ENCODE measurements at places on chromosomes 7 and 10. TPM values are rescaled to one million over a fixed set of nuclear protein-coding genes. Genes with fewer than 3 reads are reported as not detected.

- no peak for DNase-seq
Measured at GRCh38 chr7:83119026-83119382, 43.7 kb downstream of the PCLO start.

INHBA gene
- 60.2 TPM for polyA plus RNA-seq

BAIAP2L1 gene
- polyA plus RNA-seq = 5.8 TPM

GRCh38 chr7:124310934-124311390 is 278.1 kb upstream of the TMEM229A start:
- peak; percentile 39 for DNase-seq

DNA sequence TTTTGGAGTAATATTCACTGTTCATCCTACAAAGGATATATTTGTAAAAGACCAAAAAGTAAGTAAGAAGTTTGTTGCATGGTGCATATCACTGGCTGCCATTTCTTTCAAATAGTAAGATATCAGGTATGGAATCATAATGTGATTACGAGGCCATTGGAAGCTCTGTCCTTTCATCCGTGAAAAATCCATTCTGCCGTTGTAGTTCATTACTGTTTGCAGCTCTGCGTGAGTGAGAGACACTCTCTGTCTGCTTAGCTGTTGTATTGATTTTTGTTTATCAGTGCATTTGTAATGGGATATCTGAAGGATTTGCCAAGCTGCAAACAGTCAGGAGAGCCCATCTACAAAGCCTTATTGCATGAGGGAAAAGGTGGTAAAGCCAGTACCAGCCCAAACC is 44.1 kb upstream of the SLC39A12 start:
- DNase-seq = no peak

DNA sequence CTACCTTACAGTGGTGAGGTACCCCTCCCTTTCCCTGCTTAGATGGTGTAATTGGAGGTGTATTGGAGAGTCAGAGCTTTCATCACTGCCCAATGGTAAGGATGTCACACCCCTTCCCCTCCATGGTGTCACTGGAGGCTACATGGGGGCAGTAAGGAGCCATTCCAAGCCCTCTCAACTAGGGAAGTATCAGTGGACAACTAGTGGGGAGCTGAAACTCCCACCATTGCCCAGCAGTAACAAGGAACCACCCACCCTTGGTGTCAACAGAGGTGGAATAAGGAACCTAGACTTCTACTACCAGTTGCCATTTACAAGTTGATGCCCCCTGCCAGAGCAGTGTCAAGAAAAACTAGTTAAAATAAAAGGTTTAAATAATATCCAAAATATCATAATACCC is 2.8 kb upstream of the HIBADH start:
- DNase-seq = no peak

KCNH2 gene
- 2.1 TPM for polyA plus RNA-seq

DNA sequence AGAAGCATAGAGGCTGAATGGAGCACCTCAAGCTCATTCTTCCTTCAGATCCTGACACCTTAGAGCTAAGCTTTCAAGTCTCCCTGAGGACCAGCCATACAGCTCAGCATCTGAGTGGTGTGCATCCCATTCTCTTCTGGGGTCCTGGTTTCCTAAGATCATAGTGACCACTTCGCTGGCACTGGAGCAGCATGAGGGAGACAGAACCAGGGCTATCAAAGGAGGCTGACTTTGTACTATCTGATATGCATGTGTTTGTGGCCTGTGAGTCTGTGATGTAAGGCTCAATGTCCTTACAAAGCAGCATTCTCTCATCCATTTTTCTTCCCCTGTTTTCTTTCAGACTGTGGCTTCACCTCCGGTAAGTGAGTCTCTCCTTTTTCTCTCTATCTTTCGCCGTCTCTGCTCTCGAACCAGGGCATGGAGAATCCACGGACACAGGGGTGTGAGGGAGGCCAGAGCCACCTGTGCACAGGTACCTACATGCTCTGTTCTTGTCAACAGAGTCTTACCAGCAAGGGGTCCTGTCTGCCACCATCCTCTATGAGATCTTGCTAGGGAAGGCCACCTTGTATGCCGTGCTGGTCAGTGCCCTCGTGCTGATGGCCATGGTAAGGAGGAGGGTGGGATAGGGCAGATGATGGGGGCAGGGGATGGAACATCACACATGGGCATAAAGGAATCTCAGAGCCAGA is 31.0 kb downstream of the PRSS2 start:
- DNase-seq = no peak

- DNase-seq = no peak
Measured at GRCh38 chr7:51140199-51141164, 176.1 kb downstream of the COBL start.

DNA sequence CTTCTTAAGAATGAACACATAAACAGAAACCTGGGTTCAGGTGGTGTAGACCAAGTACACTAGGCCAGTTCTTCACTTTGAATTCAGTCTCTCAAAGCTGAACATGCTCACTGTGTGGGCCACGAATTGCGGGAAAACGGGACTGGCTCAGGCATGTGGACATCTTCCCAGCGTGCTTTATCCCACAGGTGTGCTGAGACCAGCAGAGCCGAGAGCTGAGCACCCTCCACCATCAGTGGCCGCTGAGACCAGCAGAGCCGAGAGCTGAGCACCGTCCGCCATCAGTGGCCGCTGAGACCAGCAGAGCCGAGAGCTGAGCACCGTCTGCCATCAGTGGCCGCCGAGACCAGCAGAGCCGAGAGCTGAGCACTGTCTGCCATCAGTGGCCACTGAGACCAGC is 265.4 kb downstream of the DNAJB6 start:
- DNase-seq = no peak

- no peak for DNase-seq
Measured at GRCh38 chr7:121005996-121006584, 17.6 kb downstream of the CPED1 start.

CDHR3 gene
- polyA plus RNA-seq = 1.3 TPM

GRCh38 chr10:65793738-65794425 is 1132.0 kb upstream of the LRRTM3 start:
- no peak for DNase-seq

SLC25A40 gene
- polyA plus RNA-seq = 6.1 TPM

DNA sequence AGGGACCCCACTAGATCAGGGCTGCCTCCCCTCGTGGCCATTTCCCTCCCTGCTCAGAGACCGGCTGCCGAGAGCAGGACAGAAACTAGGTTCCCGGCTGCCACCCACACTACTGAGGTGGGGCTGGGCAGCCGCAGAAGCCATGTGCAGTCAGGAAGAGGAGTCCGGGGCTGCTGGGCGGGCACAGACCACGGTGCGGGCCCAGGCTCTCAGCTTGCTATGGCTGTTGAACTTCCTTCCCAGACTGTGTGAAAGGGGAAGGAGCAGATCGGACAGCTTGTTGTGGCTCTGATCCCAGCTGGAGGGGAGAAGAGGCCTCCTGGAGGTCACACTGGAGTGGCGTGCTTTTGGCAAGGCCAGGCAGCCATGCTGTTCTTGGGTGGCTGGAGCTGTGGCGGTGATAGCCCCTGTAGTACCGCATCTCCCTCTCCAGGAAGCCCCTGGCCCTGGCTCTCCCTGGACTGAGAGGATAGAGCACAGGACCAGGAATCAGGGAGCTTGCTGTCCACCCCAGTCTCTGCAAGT is 56.8 kb downstream of the HK1 start:
- no peak for DNase-seq

PTF1A gene
- not detected for polyA plus RNA-seq

DNA sequence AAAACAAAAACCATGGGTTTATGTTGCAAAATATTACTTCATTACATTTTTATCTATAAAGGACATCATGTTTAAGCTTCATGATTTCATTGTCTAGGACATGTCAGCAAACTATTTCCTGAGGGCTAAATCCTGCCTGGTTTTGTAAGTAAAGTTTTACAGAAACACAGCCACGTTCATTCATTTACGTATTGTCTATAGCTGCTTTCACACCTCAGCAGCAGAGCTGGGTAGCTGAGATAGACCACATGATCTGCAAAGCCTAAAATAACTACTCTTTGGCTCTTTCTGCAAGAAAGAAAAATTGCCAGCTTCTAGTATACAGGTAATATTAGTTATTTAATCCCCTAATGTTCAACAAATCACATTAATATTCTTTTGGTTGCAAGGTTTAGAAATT is 12.7 kb upstream of the PIP4K2A start:
- DNase-seq = no peak

SPDYE11 gene
- not detected for polyA plus RNA-seq

CALN1 gene
- not detected for polyA plus RNA-seq

DNA sequence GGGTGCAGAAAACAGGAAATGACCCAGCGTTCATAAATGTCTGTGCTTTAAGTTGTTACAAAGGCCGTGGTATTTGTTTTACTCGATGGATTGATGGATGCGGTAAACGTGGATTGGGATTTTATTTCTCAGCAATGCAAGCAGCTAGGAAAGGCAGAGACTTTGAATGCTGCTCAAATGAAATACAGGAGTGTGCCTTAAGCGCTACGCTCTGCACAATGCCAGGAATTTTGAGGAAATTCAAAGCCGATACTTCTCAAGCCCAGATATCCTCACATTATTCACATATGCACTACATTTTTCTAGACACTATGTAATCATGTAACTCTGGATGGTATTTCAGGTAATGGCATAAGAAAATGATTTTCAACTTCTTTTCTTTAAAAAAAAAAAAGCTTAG is 514.3 kb upstream of the ADARB2 start:
- no peak for DNase-seq

DNA sequence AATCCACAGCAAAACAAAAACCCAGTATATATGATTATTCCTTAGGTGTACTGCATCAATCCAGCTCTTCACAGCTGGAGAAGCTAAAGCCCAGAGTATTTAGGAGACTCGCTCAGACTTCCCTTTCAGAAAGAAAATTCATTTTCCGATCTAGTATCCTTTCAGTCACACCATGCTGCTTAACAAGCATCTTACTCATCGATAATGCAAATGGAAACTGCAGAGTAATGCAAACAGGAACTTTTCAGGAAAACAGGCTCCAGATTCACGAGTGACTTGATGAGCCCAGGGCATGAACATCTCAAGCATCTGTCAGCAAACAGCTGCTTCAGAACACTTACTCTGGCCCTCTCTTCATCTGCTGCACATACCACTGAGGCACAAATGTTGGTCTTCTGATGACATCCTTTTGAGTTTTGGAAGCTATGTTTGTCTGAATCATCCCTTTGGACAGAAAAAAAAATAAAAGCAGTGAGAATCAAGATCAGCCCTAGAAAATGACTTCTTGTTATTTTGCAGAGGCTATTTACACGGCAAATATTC is 24.9 kb upstream of the ZC3HAV1L start:
- peak; percentile 37 for DNase-seq

DNA sequence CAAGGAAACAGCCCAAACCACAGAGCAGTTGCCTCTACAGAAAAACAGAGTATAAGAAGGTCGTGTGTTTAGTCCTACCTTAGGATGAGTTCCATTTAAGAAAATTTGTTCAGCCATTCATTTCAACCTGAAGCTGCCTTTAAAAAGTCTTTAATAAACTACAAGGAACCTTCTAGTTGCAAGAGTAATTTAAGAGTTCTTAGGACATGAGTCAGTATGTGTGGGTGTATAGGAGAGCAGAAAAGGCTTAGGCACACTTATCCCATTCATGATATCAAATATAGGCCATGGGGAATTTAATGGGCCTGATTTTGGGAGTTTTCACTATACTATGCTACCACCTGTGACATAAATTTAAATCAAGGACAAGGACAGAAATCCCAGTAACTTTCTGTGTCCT is 496.8 kb downstream of the TFEC start:
- peak; percentile 60 for DNase-seq

GRCh38 chr7:78223598-78223997 is 425.0 kb downstream of the PHTF2 start:
- DNase-seq = no peak

DNA sequence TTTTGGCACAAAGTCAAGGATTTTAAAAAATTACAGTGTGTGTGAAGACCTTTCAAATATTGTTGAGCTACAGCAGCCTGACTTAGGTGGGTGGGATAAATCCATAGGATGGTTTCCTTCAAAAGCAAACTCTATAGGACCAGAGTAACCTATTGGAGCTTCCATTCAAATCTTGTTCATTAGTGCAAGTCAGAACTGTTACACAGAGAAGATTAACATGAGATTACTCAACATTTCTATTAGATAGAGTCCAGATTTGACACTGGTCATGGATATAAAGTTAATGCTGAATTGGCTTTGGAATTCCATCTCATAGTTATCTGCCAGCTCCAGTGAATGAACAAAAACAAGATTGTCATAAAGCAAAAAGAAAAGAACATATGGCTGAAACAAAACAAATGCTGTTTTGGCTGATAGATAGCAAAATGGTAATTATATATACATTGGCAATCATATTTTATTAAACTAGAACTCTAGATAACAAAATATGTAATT is 129.6 kb upstream of the SEMA3A start:
- no peak for DNase-seq

- no peak for DNase-seq
Measured at GRCh38 chr10:114780577-114781184, 40.9 kb upstream of the FHIP2A start.

GPR141 gene
- not detected for polyA plus RNA-seq

- DNase-seq = no peak
Measured at GRCh38 chr10:63866747-63867140, 345.5 kb downstream of the REEP3 start.

GRCh38 chr10:78906734-78907390 is 161.9 kb upstream of the ZMIZ1 start:
- DNase-seq = no peak

DNA sequence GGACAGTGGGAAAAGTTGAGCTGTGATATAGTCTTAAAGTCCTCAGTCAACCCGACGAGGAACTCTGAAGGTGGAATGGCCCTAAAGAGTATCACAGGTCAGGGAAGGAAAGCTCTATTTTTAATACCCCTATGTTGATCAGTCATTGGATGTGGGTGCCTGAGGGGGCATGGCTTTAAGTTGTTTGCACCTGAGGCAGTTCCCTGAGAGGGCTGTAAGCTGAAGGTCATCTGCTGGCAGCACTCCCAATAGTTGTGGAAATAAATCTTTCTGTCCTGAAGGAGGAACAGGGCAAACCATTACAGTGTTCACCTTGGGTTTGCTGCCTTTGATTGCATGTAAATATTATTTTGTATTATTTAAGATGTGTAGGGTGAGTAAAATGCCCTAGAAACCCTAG is 17.8 kb upstream of the C1GALT1 start:
- DNase-seq = no peak

CARD11 gene
- 0.26 TPM for polyA plus RNA-seq

DNA sequence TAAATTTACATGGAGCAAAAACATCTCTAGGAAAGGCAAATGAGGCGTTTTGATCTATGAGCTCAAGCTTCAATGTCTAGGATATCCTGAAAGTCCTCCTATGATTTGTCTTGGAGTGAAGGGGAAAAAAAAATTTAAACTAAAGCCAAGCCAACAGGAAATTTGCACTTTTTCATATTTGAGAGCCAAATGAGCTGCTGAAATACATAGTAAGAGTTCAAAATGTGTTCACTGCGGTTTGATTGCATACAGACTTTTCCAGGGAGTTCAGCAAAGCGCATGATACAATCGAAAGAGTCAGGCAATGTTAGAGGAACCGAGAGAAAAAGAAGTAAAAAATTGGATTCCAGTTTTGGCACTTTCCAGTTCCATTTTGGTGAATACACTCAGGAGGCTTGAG is 633.4 kb upstream of the MGMT start:
- no peak for DNase-seq

GRCh38 chr7:139117599-139118233 is 8.2 kb upstream of the ZC3HAV1 start:
- DNase-seq = no peak

- no peak for DNase-seq
Measured at GRCh38 chr7:25759748-25760147, 392.2 kb upstream of the NFE2L3 start.

All from IMR-90 (cell line).